ENCODE measurements at places on chromosomes 5 and 9. TPM values are rescaled to one million over a fixed set of nuclear protein-coding genes. Genes with fewer than 3 reads are reported as not detected.

DNA sequence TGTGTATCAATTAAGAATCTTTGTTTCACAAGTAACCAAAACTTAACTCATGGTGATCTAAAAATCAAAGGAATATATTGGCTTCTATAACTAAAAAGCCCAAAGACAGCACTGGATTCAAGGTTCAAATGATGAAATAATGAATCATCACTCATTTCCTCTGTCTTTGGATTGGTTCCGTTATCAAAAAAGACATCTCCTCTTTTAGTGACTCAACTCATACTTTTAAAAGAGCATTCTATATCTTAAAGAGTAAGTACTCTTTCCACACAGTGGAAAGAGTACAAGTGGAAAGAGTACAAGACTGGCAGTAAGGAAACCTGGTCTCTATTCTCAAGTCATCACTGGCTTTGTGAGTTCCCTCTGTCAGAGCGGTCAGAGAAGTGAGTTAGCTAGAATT is 141.4 kb upstream of the NMUR2 start:
- H3K27me3 ChIP-seq: no peaks in the 10 kb centered on the region
- no peak for DNase-seq
- H3K27ac ChIP-seq: no peak overlapping the region
- H3K4me3 ChIP-seq: no peak overlapping the region
- no peaks in the 10 kb centered on the region for H3K4me1 ChIP-seq
- no peaks in the 10 kb centered on the region for H3K36me3 ChIP-seq

DNA sequence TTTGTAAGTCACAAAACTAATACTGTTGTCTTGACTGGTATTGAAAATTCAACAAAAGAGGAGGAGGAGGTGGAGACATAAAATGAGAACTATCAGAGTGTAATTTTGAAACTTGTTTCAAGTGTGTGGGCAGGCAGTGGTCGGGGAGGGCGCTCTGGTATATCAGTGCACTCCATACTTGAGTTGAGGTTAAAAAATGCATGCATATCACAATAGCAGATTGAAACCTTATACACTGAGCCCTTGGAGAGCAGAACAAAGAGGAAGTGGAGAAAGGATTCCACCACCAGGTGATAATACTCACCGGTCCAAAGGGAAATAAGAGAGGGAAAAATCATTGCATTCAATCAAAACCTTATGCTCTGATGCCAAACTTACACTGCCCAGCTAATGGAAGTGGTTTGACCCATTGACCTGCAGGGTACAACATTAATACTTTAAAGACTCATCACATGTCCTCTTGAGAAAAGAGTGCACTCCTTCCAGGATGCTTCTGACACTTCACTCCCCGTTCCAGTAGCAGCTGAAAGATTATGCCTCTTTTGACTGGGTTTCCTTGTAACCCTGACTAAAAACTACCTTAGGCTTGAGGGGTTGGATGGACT is 79.5 kb upstream of the FAM169A start:
- no peak for DNase-seq
- no peaks in the 10 kb centered on the region for H3K36me3 ChIP-seq
- H3K27me3 ChIP-seq: no peaks in the 10 kb centered on the region
- H3K4me3 ChIP-seq: no peak overlapping the region
- peaks cover 23% of the 10 kb centered on the region for H3K4me1 ChIP-seq
- no peak overlapping the region for H3K27ac ChIP-seq

DNA sequence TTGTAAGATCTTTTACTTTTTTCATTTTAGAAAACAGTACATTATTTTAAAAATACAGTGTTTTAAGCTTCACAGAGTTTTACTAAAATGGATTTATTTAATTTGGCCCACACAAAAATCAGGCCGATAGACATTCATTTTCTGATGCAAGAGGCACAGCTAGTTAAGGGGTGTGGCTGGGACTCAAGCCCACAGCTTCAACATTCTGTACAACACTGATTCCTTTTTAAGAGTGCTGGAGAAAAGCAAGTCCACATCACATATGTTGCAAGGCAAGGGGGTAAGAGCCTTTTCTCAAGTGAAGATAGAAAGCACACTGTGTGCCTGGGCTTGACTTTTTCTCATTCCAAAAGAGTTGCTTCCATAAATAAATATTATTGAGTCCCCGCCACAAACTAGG is 195.9 kb downstream of the RFK start:
- H3K27ac ChIP-seq: no peak overlapping the region
- peaks cover 4% of the 10 kb centered on the region for H3K4me1 ChIP-seq
- H3K27me3 ChIP-seq: no peaks in the 10 kb centered on the region
- no peaks in the 10 kb centered on the region for H3K36me3 ChIP-seq

- H3K27ac ChIP-seq: no peak overlapping the region
- no peaks in the 10 kb centered on the region for H3K36me3 ChIP-seq
- DNase-seq: no peak
- no peak overlapping the region for H3K4me3 ChIP-seq
- no peaks in the 10 kb centered on the region for H3K4me1 ChIP-seq
Observed at GRCh38 chr9:110214586-110215355, 6.8 kb upstream of the C9orf152 start.

PHYHD1 gene
- total RNA-seq: 20.0 TPM

- no peaks in the 10 kb centered on the region for H3K36me3 ChIP-seq
- no peak for DNase-seq
- H3K4me3 ChIP-seq: no peak overlapping the region
- peaks cover 86% of the 10 kb centered on the region for H3K27me3 ChIP-seq
- H3K4me1 ChIP-seq: peaks cover 2% of the 10 kb centered on the region
Observed at GRCh38 chr9:132585954-132586829, 3.8 kb downstream of the BARHL1 start.
